Gastrocnemius medialis (tissue), 4 donors: ENCODE measurements at places on chromosomes 2 and 18. TPM values are rescaled to one million over a fixed set of nuclear protein-coding genes. Genes with fewer than 3 reads are reported as not detected.

DNA sequence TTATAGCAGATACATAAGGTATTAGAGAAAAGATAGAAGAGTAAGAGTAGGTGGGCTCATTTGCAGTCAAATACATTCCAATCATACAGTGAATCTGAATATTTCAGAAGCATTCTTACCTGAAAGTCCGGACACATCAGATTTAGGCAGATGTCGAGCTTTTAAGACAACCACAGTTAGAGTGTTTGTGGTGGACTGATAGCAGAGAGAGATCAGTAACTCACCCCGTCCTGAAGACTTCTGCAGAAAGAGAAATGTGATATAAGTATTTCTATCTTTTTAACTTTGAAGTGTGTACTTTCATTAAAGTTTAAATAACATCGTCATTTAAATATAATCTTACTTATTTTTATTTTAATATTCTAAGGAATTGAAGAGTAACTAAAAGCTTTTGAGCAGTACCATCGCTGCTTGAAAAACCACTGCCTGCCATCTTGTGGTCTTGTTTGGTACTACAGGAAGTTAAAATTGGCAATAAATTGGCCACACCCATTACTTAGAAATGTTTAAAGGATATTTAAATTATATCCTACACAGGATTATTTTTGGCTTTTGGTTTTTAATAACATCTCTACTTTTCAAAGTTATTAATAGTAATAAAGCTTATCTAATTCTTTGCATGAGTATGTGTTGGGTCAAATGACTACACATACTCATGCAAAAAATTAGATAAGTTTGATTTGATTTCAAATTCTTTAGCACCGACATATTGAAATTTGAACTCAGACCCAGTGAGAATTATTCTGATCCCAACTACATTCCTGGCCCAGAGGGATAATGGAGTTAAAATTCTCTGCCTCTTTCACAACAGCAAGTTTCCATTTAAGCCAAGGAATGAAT is 5.5 kb downstream of the SYT4 start:
- DNase-seq = no peak

DNA sequence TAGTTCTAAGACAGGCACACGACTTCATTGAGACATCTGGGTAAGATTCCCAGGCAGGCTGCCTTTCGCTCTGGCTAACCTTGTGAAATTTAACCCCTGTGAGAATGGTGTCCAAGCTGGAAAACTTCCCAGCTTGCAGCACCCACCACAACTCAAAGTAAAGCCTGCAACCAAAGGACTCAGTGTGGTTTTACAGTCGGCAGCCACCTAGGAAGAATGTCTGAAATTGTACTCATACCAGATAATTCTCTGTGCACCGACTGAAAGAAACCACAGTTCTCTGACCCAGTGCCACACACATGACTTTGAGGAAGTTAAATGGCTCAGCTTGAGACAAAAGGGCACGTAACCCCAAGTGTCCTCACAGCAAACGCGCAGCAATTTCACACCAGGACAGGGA is 125.7 kb downstream of the RBMS1 start:
- peak; percentile 71 for DNase-seq

DNA sequence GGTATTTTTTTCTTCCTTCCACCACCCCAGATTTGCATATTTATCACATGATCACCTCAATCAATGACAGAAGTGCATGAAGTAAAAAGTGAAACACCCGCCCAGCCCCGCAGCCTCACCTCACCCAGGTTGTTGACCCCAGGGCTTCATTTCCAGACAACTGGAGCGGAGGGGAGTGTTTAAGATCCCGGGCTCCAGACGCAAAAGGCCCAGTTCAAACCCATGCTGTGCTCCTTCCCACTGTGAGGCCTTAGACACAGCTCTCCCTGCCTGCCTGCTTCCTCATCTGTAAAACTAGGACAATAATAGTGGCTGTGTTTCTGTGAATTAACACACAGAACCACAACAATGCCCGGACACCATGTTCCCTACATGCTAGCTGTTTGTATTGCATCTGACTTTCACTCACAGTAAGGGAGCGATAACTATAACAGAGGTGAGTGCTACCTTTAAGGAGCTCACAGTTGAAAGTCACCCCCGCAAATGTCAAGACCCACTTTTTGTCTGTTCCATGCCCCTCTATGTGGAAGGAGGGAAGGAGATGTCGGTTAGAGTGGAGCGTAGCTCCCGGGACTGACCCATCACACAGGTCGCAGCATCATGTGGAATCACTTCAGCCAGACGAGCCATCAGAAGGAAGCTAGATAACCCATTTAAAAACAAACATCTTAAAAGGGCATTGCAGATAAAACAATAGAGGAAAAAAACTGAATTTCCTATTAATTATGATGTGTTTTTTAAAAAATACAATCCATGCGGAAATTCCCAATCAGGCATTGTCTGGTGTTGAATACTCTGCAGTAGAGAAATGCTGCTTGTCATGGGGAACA is 77.5 kb upstream of the DAPL1 start:
- DNase-seq = no peak

GRCh38 chr2:114925296-114926255 is 483.1 kb downstream of the DPP10 start:
- DNase-seq = no peak

- DNase-seq = no peak
Observed at GRCh38 chr2:167424221-167424620, 535.9 kb downstream of the XIRP2 start.

GRCh38 chr18:11987527-11987926 is 6.2 kb downstream of the IMPA2 start:
- DNase-seq = peak; percentile 88

GRCh38 chr2:69188182-69188900 is 175.4 kb downstream of the ANTXR1 start:
- DNase-seq = no peak

- DNase-seq = peak; percentile 77
Observed at GRCh38 chr2:219249203-219249980, 3.7 kb upstream of the TUBA4B start.

DNA sequence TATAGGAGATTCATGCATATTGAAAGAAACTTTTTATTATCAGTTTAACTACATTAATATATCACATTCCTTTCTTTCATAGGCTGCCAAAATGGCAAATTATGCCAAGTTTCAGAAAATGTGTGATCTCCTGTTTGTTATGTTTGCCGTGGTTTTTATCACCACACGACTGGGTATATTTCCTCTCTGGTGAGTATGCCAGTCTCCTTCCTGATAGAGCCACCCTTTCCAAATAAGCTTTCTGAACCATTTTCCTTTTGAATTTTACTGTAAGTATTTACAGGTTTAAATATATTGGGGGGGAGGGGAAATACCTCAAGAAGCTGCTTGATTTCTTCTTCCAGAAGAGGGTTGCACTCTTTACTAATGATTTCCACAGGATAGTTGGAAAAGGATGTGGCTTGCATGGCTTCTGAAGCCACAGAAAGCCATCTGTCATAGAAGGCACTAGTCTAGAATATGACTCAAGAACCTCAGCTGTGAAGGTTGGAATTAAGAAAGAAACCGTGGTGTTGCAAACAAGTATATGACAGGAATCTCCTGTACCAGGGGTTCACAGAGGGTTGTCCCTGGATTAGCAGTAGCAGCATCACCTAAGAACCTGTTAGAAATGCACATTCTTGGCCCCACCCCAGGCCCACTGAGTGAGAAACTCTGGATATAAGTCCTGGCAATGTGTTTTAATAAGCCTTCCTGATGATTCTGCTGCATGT is 84.5 kb upstream of the NOSTRIN start:
- no peak for DNase-seq

- no peak for DNase-seq
Observed at GRCh38 chr2:40030456-40030975, 251.5 kb upstream of the THUMPD2 start.

- DNase-seq = no peak
Observed at GRCh38 chr2:241925277-241925676, 55.7 kb downstream of the RTP5 start.

GRCh38 chr2:193267496-193268002 is 1072.8 kb upstream of the TMEFF2 start:
- DNase-seq = no peak

- DNase-seq = no peak
Observed at GRCh38 chr2:155377931-155378444, 679.5 kb downstream of the KCNJ3 start.

DNA sequence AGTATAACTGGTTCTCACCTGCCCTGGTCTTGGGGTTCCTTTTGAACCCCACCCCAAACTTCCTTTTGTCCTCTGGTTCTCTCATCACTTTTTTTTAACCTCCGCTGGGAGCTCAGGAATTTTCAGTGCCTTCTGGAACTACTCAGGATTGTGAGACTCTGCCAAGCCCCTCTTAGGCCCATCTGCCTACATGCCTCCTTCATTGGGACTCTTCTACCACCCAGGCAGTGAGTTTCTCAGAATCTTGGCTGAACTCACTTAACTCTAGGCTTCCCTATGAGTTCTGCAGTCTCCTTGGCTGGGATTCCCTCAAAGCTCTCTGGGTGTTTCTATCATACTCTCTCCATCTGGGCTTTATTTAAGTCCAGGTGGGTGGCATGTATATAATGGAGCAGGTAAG is 86.3 kb downstream of the MDH1 start:
- no peak for DNase-seq

DNA sequence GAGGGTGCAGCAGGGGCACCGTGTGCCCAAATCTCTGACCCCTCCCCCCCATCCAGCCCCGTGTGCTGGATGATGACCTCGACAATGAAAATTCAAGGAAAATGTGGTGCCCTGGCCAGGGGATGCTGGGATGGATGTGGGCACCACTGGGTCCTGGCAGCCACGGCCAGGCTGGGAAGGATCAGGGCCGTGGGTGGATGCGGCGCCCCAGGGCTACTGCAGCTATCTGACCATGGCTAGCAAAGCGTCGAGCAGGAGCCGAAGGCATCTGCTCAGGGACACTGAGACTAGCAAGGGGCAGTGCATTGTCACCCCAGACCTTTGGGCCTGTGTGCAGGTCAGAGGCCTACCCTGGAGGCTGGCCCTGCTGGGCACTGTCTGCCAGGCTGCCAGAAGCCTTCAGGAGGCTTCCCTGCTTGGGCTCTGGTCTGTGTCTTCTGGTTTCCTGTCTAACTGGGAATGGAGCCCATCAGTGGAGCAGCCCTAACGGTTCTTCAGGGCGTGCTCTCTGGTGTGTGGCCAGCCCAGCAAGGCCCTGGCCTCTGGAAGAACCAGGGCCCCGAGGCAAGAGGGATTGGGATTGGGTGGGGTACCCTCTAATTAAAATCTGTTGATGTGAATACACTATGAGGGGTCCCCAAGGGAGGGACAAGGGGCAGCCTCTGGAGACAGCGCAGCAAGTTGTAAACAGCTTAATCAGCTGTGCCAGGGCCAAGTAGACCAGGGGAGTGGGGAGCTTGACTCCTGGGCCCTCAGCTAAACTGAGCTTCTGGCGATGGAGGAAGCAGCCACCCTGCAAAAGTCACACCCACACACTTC is 98.0 kb downstream of the STPG4 start:
- DNase-seq = peak; percentile 62

- DNase-seq = no peak
Observed at GRCh38 chr2:221485503-221485870, 86.6 kb downstream of the EPHA4 start.

DNA sequence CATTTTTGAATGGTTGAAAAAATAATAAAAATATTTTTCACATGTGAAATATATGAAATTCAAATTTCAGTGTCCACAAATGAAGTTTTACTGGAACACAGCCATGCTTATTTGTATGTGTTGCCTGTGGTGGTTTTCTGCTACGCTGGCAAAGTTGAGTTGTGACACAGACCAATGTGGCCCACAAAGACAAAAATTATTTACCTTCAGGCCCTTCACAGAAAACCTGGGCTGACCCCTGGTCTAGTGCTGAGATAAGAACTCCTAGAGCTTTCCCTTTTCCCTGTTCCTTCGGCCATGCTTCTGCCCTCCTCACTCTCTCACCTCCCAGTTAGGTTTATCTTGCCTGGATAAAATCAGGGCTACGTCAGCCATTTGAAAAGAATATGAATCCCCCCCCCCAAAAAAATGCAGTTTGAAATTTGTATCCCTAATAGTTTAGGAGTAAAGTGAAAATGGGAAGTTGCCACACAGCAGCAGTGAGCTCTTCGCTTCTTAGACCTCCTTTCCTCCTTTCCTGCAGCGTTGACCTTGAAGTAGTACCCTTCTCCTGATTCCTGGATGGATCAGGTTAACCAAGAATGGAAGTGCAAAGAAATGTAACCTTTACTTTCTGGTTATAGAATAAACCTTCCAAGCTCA is 91.0 kb downstream of the LIMS1 start:
- DNase-seq = no peak

DNA sequence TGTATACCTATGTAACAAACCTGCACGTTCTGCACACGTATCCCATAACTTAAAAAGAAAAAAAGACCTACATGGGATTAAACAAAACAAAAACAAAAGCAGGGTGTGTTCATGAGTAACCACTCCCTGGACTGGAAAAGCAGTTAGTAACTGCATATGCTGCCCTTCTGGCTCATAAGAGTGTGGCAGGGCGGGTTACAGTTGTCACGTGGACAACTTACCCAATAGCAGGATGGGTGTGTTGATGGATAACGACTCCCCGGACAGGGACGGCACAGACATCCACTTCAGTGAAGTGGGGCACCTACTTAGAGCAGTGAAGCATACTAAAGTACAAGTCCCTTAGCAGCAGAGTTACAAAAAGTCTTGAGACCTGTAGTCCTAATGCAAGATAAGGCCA is 136.7 kb downstream of the CCBE1 start:
- DNase-seq = no peak

DNA sequence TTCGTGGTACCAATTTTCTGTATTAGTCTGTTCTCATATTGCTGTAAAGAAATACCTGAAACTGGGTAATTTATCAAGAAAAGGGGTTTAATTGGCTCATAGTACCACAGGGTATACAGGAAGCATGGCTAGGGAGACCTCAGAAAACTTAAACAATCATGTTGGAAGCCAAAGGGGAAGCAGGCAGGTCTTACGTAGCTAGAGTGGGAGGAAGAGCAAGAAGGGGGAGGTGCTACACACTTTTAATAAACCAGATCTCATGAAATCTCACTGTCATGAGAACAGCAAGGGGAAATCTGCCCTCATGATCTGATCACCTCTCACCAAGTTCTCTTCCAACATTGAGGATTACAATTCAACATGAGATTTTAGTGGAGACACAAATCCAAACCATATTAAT is 226.8 kb upstream of the TPO start:
- no peak for DNase-seq

- DNase-seq = no peak
Observed at GRCh38 chr2:65477590-65477989, 45.2 kb upstream of the SPRED2 start.

DNA sequence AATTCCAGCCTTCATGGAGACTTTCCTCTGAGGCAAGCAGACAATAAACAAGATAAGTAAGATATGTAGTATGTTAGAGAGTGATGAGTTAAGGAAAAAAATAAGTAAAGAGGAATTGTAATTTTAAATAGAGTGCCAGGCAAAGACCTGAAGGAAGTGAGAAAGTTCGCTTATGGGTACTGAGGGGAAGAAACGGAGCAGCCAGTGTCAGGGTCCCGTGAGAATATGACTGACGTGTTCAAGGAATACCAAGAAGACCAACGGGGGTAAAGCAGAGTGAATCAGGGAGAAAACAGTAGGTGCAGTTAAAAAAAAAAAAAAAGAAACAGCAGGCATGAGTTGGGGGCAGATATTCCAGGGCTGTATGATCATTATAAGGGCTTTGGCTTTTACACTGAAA is 45.1 kb downstream of the ARHGEF33 start:
- DNase-seq = no peak

GRCh38 chr2:153519257-153519875 is 40.8 kb upstream of the RPRM start:
- DNase-seq = no peak

The ICOS gene
- not detected for total RNA-seq

The SERPINB2 gene
- not detected for total RNA-seq

The APCDD1 gene
- total RNA-seq = 10.1 TPM

The SULT1C2 gene
- not detected for total RNA-seq

The GPR75 gene
- total RNA-seq = 0.80 TPM

The BAZ2B gene
- total RNA-seq = 27.6 TPM

The BMP10 gene
- not detected for total RNA-seq
